ENCODE measurements at places on chromosomes 4 and X.
A peak's percentile ranks its signal among the peaks of the same experiment; 100 is the strongest.

DNA sequence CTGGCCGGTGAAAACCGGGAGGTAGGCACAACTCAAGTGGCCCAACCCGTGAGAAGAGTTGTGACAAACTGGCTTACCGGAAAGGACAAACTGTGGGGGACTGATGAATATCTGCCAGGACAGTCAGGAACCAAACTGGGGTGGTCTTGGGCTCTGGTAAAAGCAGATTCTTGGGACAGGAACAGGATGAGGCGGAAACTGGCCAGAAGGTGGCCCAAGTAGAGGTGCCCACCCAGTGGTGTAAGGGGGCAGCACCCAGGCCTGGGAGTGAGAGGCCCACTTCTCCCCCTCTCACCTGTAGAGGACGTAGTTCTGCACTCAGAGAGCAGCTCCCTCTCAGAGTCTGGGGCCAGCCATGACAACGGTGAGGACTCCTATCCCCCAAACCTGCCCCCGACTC is 5.9 kb downstream of the CCDC120 start:
- no peak for DNase-seq

- DNase-seq = no peak
Measured at GRCh38 chr4:159041054-159042034, 61.5 kb upstream of the RAPGEF2 start.

DNA sequence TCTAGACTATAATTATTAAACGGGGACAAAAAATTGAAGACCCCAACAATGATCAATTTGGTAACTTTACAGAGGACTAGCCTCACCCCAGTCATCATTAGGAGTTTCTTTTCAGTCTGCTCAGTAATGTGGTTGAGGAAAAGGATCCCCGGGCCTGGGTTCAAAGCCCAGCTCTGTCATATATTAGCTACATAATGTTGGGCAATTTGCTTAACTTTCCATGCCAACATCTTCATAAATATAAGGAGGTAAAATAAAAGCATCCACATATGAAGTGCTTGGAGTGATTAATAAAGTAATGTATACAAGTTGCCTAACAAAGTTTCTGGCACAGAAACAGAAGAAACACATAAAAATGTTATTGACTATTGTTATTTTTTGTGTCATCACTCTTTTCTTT is 53.4 kb upstream of the ANTXR2 start:
- no peak for DNase-seq

- DNase-seq = peak; percentile 31
Measured at GRCh38 chr4:61571761-61572559, 371.8 kb downstream of the ADGRL3 start.

DNA sequence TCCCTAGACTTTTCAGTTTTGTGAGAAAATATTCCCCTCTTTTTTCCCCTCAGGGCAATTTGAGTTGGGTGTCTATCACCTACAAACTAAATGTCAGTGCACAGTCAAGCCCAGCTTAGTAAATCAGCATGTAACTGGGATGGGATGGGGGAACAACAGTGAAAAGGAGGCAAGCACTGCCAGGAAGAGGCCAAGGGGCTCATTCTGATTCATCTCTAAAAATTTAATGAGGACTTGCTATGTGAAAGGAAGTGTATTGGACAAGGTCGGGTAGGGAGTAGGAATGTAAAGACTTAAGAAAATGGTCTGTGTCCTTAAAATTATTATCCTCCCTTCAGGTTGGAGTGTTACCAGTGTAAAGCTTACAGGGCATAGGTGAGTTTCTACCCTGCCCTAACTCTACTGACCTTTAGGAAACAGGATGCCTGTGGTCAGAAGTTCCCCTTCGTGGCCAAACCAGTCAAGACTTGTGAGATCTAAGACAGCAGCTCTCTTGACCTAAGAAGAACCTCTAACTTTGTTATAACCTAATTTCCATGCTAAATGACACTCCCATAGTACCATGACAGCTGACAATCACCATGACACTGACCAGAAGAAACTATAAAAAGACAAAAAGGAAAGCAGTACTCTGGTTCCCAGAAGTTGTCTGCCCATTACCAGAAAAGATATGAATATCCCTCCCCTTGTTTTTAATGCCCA is 194.4 kb upstream of the LDB2 start:
- no peak for DNase-seq

DNA sequence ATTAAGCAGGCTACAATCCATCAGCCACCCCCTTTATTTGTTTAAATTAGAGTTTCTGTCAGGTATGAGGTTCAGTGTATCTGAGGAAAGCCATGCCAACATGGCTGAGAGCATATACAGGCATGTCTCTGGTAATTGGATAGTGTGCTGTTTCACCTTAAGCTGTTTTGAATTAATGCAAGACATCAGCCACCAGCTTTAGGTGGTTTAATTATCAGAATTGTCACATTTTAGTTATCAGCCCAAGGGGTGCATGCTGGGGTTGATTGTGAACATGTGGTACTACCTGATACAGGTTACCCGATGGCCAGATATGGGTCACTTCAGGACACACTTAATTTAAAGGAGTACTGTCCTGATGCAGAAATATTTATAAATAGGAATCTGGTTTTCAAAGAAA is 353.2 kb upstream of the TENM3 start:
- no peak for DNase-seq

DNA sequence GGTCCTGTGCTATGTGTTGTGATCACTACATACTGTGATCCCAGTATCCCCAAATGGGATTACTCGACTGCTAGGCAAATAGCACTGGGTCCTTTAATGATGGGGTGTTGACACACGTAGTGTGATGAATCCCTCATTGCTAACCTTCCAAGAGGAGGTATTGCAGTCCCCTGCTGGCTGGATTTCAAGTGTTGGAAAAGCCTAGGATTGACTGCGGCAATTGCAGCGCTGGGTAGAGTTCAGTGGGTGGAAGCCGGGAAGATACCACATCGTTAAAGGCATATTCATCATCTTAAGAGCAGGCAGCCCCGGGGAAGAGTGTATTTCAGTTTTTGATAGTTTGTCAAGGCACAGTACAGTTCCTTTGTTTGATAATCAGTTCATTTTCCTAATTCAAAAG is 159.9 kb downstream of the TRIML1 start:
- no peak for DNase-seq

DNA sequence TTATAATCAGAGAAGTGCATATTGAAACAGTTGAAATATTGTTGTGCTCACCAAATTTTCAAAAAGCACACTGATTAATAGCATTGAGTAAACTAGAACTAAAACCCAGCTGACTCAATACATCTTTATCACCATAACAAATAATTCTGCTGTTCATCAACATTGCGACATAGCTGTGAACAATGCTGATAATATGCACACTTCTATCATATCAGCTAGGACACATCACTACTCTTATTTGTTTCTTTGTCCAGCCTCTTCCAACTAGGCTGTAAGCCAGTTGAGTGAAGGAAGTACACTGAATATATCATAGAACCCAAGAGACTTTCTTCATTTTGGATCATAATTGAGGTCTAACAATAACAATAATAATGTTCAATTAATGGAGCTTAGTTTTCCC is 349.7 kb downstream of the IQCM start:
- no peak for DNase-seq

DNA sequence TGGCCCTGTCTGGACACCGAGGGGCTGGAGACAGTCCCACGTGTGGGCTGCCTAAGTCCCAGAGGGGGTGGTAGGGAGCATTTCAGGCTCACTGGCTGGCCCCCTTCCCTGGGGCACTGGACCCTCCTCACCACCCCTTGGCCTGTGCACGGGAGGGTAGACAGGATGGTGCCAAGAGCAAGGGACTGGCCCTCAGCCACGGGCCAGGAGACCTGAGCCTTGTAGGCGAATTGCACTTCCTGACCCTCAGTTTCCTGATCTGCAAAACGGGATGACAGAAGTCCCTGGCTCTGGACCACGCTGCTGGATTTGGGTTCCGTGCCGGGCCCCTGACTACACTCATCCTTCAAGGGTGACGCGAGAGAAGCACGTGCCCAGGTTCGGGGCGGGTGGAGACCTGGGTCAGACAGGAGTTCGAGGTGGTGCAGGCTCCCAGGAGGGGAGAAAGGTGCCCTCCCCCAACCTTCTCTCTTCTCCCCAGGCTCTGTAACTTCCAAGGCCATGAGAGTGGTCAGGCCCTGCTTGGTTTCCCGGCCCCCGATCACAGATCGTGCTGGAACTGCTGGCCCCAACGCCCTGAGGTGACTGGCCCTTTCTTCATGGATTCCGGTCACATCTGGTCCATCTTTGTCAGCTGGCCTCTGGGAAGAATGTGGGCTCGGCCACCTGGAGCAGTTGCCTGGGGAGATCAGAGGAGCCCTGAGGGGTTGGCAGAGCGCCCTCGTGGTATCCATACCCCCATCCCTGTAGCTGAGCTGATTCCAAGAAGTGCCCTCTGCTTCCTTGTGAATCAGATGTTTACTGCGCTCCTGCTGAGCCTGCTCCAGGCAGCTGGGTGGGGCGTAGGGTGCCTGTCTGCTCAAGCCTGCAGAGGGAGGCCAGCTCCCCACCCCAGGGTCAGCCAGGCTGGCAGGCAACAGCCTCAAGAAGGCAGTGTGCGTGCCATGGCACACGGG is 3.3 kb downstream of the SH3BP2 start:
- no peak for DNase-seq

- DNase-seq = no peak
Measured at GRCh38 chr4:42083816-42084215, 68.6 kb downstream of the BEND4 start.

DNA sequence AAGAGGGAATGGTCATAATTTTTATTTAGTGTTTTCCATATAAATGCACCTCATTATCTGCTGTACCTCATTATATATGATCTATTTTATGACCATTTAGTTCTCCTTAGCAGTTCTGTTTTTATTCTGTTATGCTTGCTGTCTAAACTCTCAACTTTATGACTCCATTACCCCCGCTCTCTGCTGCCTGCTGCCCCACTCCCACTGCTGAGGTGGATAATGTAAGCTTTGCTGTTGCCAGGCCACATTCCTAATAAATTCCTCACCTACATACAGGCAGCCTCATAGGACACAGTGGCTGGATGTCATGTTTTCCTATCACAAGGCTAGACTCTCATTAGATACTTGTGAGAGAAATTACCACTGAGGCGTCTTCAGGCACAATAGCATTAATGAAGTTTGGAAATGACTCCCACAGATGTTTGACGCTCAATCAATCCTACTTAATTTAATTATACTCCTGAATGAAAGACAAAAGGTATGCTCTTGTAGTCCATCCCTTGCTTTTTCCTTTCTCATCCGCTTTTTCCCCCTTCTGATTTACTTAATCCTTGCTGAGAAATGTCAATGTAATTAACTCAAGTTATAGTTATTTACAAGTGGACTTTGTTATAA is 497.5 kb upstream of the IGFBP7 start:
- DNase-seq = no peak

DNA sequence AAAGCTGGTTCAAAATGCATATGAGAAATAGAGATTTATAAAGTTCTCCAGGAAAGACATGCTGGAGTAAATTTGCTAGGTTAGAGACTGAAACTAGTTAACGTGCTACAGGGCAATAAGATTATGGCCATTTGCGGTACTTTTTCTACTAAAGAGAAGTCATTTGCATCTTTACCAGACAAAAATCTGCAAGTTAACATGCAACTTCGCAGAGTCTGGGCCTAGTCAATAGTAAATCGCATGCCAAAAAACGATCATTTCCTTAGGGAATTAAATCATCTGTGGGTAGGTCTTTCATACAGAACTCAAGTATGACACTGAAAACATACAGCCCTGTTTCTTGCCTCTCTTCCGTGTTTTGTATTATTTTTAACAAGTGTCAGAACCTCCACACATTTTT is 32.8 kb upstream of the REST start:
- DNase-seq = no peak

DNA sequence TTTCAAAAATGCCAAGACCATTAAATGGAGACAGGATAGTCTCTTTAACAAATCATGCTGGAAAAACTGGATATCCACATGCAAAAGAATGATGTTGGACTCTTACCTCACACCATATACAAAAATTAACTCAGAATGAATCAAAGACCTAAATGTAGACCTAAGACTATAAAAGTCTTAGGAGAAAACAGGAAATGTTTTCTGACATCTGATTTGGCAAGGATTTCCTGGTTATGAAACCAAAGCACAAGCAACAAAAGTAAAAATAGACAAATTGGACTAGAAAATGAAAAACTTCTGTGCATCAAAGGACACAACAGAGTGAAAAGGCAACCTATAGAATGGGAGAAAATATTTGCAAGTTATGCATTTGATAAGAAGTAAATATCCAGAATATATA is 37.6 kb downstream of the ARFIP1 start:
- no peak for DNase-seq

DNA sequence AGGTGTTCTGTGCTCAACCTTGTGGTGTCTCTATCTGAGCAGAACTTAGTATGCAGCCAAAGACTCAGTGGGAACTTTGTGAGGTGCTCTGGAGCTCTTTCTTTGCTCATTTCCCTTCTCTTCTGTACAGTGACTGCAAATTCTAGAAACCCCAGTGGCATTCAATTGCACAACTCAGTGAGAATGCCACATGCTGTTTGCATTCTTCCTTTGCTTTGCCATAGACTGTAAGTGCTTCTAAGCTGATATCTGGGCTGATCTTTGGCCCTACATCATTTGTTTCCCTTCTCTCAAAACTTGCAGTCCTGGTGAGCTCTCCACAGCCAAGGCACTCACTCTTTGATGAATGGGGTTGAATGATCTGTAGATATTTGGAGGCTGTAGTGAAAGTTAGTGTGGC is 7.0 kb downstream of the PNMA3 start:
- no peak for DNase-seq

DNA sequence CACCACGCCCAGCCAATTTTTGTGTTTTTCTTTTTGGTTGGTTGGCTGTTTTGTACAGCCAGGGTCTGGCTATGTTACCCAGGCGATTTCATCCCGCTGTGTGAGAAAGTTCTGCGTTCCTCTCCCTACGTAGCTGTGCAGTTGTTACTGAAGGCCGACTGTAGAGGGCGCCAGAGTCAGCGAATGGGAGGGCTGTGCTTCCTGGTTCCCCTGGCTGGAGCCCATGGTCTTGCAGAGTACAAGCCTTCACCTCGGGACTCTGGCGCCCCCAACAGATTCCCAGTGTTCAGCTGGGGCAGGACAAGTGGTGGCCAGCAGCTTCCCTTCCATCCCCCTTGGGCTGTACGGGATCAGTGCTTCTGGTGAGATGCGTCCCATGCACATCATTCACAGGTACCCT is 5.6 kb upstream of the CT45A1 start:
- DNase-seq = no peak

- no peak for DNase-seq
Measured at GRCh38 chrX:38206036-38206435, 14.6 kb downstream of the SRPX start.

- no peak for DNase-seq
Measured at GRCh38 chrX:9619581-9619980, 146.1 kb downstream of the GPR143 start.

GRCh38 chrX:133527415-133527814 is 112.1 kb upstream of the GPC4 start:
- no peak for DNase-seq

- no peak for DNase-seq
Measured at GRCh38 chrX:65871671-65872311, 168.1 kb downstream of the VSIG4 start.

GRCh38 chr4:1026115-1026514 is 14.7 kb downstream of the FGFRL1 start:
- DNase-seq = no peak

- DNase-seq = no peak
Measured at GRCh38 chr4:112266823-112267222, 18.9 kb downstream of the TIFA start.
